ENCODE measurements at places on chromosomes 6 and 20.

- no peak for DNase-seq
Observed at GRCh38 chr20:2468581-2469407, 1.8 kb downstream of the SNRPB start.

- no peak for DNase-seq
Observed at GRCh38 chr20:8903655-8904605, 165.0 kb upstream of the PLCB4 start.

DNA sequence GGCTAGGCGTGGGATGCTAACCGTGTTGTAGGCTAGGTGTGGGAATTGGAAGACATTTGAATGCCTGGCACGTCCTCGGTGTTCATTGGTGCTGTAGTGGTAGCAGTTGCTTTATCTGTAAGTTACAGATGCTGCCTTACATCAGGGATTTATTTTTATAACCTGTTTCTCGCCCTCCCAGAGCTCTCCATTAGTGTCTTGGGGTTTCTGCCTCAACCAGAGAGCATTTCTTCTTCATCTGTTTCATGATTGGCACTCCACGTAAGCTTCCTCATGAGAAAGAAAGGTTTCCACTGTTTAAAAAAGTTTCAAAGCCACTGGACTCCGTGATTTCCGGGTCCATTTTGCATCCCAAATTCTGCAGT is 9.0 kb downstream of the IGF2R start:
- DNase-seq, result no peak

GRCh38 chr6:1498491-1499113 is 109.2 kb downstream of the FOXF2 start:
- no peak for DNase-seq

DNA sequence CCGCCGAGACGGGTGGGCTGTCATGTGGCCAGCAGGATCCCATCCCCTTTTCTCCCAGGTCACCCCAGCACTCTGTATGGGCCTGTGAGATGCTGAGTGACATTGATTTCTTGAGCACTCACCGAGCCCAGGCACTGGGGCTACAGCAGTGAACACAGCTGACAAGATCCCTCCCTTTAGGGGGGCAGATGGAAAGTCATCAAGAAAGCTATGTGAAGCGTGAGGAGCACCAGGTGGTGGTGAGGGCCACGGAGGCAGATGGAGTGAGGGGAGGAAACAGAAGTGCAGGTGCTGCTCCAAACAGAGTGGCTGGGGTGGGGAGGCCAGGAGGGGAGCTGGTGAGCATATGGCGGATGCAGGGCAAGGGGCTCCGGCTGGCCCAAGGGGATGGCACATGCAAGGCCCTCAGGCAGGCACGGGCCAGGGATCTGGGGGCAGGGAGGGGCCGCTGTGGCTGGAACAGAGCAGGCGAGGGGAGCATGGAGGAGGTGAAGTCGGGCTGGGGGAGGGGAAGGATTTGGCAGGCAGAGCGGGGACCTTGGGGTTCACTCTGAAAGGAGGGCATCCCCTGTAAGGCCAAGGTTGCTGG is 184.0 kb downstream of the BMP7 start:
- no peak for DNase-seq
